Stimulated activated CD8-positive, alpha-beta memory T cell treated with anti-CD3 and anti-CD28 coated beads, Interleukin-4, amount 100 ng/mL, for 1 hour (primary cell): ENCODE measurements at places on chromosomes 16 and 17.

GRCh38 chr17:77513045-77513444 lies 372.3 kb downstream of the SEC14L1 start:
- DNase-seq: no peak

- no peak for DNase-seq
These were observed 19.9 kb downstream of the RPH3AL start for GRCh38 chr17:332558-333322.

DNA sequence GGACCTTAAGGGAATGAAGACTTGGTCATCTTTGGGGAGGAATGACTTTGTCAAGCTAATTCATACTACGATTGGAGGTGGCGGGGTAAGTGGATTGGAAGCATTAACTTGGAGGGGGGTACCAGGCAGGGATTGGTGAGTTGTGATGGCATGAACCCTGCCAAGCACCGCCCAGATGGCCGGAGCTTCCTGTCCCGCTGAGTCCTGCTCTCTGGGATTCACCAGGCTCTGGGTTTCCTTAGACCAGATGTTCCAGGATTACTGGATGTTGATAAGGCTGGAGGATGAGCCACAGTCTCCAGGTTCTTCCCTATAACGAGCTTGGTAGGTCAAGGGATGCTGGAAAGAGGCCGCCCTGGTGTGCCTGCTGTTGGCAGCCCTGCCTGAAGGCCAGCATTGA lies 154.9 kb downstream of the SDK2 start:
- DNase-seq: no peak

DNA sequence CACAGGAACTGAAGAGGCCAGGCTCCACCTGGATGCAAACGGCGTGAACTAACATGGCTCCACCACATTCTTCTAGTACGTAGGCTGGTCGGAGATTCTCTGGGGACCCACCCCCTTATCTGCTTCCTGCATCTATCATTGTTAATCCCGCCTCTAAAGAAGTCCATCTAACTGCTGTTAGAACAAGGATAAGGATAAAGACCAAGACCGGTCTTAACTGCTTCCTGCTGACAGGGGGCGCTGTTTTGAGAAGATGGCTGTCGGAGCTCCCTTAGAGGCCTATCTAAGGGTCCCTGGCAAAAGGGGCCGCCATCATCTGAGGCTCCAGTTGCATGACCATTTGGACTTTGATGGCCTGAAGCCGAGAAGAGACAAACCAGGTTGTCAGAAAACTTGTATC lies 25.8 kb upstream of the TNFSF12 start:
- DNase-seq: peak; percentile 15

DNA sequence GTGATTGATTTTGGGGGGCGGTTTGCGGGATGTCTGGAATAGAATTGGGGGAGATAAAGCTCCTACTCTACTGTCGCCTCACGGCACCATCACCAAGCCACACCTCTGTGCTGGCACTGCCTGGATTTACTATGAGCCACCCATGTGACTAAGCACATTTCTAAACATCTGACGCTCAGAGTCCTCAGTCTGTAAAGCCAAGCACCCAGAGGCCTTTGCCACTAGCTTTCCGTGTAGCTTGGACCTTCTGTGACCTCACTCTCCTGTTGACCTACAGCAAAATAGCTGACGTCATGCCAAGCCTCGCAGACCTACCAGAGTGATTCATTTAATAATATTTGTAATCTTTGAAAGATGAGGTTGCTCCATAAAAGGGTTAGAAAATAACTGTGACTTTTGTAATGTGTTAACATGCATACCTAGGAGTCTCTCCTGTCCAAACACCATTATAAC lies 38.5 kb upstream of the MYOCD start:
- no peak for DNase-seq

GRCh38 chr17:17636272-17636885 lies 44.9 kb upstream of the PEMT start:
- DNase-seq: no peak

- no peak for DNase-seq
These were observed 176.3 kb downstream of the HS3ST4 start for GRCh38 chr16:25868106-25868505.

DNA sequence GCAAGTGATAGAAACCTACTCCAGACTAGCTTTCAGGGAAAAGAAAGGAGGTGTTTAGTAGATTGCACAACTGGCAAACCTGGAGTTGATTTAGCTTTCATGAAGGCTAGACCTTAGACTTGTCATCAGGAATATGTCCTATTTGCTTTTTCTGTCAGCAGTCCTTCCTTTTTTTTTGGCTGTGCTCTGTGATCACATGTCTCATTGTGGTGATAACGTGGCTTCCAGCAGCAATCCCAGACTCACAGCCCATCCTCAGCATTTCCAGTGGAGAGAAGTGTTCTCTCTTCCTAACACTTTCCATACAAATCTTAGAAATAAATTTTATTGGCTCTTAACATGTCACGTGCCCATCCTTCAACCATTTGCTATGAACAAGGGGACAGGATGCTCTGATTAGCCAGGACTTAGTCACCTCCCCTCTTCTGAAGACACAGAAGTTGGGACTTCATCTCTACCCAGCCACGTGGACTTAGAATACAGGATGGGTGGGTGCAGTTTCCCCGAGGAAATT lies 74.7 kb downstream of the CDH13 start:
- no peak for DNase-seq

- DNase-seq: no peak
These were observed 6.0 kb downstream of the TOM1L1 start for GRCh38 chr17:54906683-54907082.

GRCh38 chr17:29420128-29420527 lies 30.0 kb downstream of the TAOK1 start:
- DNase-seq: no peak

DNA sequence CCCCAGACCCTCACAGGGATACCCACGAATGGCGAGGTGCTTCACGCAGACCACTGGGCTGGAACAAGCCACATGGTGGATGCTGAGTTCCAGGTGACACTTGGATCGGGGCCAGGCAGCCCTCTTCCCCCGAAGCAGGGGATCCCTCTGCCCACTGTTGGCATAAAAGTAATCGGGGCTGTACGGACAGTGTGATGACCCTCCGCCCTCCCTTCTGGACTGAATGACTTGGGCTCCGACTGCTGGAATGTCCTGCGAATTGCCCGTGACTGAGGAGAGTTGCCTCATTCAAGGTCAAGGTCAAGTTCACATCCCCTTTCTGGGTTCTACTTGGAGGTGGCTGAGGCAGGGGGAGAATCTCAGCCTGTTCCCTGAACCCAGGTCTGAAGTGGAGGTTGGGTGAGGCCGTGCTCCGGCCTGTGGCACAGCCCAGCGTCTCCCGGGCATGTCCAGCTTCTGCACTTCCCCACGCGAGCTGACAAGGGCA lies 28.5 kb upstream of the CREBBP start:
- DNase-seq: no peak

DNA sequence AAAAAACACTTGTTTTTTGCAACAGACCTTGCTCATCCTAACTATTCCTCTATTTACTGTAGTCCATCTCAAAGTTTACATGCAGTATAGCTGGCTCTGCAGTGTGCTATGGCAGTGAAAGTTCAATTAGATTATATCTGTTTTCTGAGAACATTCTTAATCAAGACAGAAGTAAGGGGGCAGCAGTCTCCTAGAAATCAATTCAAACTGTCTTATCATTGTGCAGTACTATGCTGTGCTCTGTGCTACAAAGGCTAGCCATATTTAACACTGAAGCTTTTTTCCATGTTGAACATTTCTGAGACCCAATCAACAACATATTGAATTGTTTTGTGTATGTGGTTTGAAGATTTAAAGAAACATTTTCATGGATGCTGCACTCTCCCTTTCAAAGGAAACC lies 11.4 kb downstream of the NETO2 start:
- no peak for DNase-seq

DNA sequence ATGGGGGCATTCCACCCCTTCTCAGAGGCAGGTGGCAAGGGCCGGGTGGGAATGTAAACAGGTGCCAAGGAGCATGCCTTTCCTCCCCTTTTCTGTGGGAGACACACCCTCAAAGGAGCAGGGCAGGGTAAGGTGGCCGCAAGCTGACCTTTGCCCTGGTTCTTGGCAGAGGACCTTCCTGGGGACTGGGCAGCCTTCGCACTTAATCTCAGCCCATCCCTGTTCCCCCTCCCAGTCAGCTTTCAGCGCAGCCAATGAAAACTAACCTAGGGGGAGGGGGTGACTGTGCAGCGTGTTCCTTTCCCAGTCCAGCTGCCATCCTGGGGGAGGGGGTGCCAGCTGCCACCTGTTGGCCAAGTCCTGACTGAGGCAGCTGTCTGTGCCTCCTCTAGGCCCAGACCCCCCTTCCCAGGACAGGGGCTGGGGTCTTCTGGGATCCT lies 2.8 kb downstream of the TRAF4 start:
- no peak for DNase-seq

GRCh38 chr16:5891296-5891695 lies 793.7 kb upstream of the EEF2KMT start:
- no peak for DNase-seq

DNA sequence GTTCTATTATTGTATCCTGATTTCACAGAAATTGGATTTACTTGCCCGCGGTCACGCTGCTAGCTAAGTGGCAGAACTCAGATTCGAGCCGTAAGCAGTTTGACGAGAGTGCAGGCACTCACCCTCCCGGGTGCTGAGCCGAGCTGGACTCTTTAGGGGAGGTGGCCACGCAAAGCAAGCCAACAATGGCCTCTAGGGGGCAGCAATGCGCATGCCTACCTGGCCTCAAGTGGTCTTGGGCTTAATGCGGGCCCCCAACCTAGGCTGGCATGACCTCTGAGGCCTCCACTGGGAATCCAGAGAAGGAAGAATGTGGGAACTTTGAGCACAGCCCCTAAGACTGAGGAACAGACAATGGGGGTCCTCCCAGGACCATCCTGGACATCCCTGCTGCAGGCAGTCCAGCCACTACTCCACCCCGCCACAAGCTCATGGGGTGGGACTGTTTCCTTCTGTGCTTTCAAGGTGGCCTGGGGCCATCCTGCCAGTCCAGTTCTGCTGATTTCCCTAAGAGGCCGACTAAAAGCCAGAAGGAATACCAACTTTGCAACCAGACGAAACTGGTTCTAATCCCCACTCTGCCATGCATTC lies 276.5 kb downstream of the XYLT1 start:
- DNase-seq: peak; percentile 24

- DNase-seq: no peak
These were observed 19.2 kb upstream of the CACNG4 start for GRCh38 chr17:66945147-66945835.

DNA sequence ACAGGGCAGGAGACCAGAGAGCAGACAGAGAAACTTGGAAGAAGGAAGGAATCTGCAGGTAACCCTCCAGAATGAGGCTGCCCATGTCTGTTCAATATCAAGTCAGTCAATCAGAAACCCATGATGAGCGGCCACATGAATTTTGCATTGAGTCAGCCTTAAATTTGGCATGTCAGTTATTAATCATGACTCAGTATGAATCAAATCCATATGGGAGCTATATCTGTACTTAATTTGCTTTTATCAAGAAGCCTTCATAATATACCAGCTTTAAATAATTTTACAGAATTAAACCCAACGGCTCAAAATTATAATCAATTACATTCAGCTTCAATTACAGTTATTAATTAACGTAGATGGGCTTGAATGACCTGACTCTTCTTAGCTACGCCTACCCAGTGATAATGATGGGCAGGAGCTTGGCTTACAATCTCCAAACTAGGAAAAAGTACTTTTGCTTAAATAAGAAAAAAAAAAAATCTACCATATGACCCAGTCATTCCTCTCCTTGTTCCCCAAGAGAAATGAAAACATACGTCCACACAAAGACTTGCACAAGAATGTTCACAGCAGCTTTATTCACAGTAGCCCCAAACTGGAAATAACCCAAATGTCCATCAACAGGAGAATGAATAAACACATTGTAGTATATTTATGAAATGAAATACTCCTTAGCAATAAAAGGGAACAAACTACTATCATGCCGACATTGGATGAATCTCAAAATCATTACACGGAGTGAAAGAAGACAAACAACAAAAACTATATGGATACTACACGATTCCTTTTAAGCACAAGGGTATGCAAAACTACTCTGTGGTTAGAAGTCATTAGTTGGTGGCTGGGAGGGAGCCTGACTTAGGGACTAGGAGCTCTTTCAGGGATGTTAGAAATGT lies 48.6 kb downstream of the SLC39A11 start:
- no peak for DNase-seq

DNA sequence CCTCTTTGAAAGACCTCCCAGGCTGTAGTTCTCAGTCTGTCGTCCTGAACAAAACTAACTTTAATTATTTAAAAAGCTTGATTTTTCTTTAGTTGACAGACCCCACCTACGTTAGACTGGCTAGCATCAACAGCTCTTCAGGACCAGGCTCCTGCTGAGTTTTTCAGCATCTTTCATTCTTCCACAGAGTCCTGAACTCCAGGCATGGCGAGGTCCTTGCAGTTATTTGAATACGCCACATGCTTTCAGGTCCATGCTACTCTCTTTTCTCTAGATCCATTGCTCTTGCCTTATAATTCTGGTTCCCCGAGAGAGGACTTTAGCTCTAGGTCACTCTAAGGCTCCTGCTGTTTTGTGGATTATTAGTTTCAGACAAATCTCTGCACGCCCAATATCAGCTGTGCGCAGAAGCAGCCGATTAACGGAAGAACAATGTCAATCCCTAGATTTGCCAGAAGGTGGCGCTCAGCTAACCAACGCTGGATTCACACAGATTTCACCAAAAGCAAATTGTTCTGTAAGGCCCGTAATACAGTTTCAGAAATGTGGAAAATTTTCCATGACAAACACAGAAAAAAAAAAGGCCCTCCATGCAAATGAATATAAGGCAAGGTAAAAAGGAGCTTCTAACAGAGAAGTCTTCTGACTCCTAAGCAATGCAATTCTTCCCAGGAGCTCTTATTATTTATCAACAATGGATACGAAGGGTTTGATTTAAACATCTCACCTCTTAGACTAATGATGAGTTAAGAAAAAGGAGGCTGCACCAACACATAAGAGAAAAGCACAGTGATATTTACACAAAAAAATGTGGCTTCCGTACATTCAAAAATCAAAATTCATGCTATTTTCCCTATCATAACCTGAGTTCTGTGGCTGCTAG lies 33.5 kb upstream of the BCO1 start:
- no peak for DNase-seq

GRCh38 chr17:79897243-79898063 lies 58.2 kb upstream of the CBX4 start:
- no peak for DNase-seq

DNA sequence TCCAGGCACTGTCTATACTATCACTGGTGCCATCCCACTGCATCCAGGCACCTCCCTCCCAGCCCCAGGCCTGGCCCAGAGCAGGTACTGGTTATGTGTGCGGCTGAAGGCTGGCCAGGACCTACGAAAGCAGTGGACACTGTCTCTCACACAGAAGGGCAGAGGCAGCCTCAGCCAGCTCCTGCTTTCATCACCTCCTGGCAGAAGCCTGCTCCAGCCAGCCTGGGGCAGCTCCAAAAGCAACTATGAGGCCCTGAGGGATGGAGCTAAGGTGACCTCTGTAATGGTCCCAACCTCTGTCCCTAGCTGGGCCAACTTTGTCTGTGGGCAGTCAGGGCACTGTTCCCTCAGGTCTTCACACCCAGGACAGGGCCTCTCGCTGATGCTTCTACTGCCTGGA lies 18.8 kb downstream of the HSD11B2 start:
- no peak for DNase-seq

- DNase-seq: no peak
These were observed 317.0 kb downstream of the MAF start for GRCh38 chr16:79283578-79283977.
